ENCODE measurements at places on chromosomes 2 and 18.

- no peak for DNase-seq
Measured at GRCh38 chr2:22934747-22935146, 450.2 kb upstream of the KLHL29 start.

DNA sequence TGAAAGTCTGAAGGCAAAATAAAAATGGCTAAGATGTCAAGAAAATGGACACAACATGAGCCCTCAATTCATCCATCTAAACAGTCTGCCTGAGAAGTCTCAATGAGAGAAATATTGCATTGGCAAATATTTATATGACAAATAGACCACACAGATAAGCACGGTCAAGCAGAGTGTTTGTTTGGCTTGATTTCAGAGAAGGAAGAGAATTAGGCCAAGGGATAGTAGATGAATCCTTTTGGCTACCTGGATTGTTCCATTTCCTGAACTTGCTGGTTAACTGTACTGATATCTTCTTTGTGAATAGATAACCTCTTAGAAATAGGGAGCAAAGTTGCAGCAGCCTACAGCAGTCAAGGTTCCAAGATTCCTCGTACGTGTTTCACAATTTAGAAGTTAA, 129.6 kb downstream of the RBMS1 start:
- DNase-seq = no peak

GRCh38 chr18:77872166-77872565, 622.5 kb downstream of the GALR1 start:
- DNase-seq = no peak

DNA sequence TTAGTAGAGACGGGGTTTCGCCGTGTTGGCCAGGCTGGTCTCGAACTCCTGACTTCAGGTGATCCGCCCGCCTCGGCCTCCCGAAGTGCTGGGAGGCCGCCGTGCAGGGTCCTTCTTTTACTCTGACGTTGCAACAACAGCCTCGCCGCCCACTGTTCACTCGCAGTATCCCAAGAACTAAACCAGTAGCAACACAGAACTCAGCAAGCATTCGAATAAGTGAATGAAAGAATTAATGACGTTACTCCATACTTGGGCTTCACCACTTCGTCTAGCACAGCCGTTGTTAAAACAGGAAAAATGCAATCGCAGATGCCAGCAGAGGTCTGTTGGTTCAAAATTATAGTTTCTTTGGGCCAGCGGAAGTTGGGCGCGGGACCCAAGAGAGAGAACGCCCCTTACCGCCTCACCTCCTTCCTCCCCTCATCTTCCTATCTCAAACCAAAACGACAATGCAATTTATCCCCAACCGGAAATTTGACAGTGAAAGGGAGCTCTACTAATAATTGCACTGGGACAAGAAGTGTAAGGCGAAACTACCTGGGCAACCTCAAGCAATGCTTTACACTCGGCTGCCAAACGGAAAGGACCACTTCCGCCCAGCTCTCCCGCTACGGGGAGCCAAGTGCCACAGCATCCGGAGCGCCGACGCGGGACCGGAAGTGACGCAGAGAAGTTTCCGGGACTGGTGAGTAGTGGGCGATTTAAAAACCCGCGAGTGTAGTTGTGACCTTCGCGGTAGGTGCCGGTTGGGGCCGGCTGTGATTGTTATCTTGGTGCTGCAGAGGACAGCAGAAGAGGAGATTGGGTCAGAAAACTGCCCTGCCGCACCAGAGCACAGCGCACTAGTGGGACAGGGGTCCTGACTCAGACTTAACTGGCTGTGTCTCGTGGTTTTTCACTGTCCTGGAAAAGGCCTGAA, at the start of the genes NIF3L1 and PPIL3:
Gene NIF3L1 (plus strand): TSS at position 668 of the 922 bp plus-strand sequence. CDS start 2,573 bp downstream, outside the sequence.
Gene PPIL3 (minus strand): TSS at position 374 of the 922 bp plus-strand sequence. CDS start 1,462 bp downstream, outside the sequence.
- peak; percentile 95 for DNase-seq

DNA sequence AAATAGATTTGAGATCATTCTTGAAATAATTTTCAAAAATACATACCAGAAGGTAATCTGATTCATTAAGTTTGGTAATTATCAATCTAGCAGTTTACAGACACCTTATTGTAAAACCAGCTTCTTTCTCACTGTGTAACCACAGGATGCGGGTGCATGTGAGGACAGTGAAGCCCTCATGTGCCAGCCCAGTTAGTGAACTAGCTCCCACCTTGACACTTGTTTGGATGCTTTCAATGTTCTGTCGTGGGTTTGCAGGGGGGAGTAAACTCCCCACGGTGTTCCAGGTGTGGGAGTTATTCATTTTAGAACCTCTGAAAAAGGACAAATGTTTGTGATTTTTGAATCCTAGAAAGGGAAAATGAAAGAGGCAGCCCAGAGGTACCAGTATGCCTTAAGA, 59.0 kb downstream of the WDSUB1 start:
- peak; percentile 34 for DNase-seq

DNA sequence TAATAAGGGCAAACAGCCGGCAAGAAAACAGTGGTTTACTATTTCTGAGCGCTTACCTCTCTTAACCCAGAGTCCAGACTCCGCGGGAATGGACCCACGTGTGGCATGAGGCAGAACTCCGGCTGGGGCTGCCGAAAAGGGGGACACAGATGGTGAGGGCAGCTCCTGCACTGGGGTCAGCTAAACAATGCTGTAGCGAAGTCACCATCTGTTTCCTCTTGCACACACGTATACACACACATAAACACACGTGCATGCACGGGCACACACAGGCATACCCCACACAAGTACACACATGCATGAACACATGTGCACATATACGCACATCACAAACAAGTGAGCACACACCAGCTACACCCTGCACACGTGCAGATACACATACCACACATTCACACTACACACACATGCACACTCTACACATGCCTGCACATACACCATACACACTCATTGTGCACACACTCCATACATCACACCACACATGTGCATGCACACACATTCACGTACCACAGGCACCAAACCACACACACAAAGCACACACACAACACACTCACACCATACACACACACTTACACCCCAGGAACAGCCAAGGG, 105.9 kb upstream of the ID2 start:
- no peak for DNase-seq

DNA sequence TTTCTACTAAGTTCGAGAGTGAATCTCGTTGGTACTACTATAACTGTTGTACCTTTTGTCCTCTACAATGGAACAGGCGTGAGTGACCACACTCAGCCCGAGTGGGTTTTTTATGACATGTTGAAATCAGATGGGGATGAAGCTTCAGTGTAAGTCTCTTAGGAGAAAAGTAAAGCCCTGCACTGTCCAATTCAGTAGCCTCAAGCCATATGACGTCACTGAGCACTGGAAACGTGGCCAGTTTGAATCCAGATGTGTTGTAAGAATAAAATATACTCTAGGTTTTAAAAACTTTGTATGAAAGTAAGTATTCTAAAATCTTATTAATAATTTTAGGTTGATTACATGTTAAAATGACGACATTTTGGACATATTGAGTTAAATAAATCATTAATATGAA, 101.7 kb upstream of the SP3 start:
- no peak for DNase-seq

- DNase-seq = no peak
Measured at GRCh38 chr2:83196225-83196624, 1262.9 kb downstream of the SUCLG1 start.

GRCh38 chr18:55110436-55110835, 151.2 kb upstream of the CCDC68 start:
- DNase-seq = no peak

- DNase-seq = peak; percentile 21
Measured at GRCh38 chr2:96546797-96547196, 10.2 kb downstream of the ARID5A start.

DNA sequence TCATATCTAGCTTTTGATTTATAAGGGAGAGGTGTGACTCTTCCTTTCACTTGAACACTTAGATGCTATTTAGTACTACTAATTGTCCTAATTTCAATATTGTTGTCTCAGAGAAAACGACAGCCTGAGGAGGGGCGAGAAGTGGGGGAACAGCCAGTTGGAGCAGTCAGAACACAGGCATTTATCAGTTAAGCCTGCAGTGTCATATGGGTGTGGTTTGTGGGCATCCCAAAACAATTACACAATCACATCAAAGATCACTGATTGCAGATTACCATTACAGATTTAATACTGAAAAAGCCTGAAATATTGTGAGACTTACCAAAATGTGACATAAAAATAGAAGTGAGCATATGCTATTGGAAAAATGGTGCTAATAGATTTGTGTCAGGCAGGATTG, 15.8 kb downstream of the TMEM131 start:
- no peak for DNase-seq

GRCh38 chr2:150028322-150028721, 440.7 kb upstream of the MMADHC start:
- DNase-seq = no peak

GRCh38 chr2:101197215-101197745, 46.1 kb upstream of the TBC1D8 start:
- no peak for DNase-seq

DNA sequence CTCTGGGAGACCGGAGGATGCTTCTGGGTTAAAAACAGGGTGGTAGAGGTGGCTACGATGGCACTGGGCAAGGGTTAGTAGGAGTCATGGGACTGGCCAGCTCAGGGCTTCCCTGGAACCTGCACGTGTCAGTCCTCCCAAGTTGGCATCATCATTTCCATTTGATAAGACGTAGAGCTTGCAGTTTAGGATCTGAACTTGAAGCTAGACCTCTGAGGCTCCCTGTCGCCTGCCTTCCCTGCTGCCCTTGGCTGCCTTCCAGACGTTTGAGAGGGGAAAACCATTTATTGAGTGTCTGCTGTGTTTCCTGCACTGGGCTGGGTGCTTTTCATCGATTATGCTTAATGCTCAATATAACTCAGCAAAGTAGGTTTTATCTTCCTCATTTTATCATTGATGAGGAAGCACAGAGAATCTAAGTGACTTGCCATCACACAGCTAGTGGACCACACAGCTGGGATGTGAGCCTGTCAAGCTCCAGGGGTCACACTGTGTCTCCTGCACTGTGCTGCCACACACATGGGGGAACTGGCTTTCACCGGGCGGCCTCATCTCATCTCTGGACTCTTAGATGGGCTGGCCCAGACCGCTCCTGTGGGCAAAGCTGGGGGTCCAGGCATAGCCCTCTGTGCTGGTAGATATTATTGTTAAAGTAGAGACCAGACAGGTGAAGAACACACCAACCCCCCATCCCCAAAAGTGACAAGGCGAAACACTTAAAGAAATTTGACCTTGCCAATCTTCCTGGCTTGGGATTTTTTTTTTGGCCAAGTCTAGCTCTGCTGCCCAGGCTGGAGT, 7.8 kb downstream of the NT5DC4 start:
- no peak for DNase-seq

GRCh38 chr2:191322828-191323506, 77.8 kb downstream of the MYO1B start:
- DNase-seq = no peak

DNA sequence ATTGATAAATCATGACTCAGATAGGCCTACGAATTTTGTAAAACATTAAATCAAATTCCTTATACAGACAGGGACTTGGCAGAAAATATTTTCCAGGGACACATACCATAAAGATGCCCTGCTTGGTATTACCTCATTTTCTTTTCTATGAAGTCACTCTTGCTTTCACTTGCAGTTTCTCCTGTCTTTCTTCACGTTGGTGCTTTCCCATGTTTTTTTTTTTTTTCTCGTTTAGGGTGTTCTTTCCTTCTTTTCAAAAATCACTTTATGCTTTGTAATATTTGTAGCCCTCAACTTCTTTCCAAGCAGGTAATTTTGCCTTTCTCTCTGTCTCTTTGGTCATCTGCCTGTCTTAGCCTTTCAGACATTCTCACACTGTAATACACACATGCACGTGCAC, 40.7 kb downstream of the CDC42EP3 start:
- DNase-seq = no peak

GRCh38 chr2:62824388-62824787, 118.9 kb downstream of the EHBP1 start:
- DNase-seq = no peak

DNA sequence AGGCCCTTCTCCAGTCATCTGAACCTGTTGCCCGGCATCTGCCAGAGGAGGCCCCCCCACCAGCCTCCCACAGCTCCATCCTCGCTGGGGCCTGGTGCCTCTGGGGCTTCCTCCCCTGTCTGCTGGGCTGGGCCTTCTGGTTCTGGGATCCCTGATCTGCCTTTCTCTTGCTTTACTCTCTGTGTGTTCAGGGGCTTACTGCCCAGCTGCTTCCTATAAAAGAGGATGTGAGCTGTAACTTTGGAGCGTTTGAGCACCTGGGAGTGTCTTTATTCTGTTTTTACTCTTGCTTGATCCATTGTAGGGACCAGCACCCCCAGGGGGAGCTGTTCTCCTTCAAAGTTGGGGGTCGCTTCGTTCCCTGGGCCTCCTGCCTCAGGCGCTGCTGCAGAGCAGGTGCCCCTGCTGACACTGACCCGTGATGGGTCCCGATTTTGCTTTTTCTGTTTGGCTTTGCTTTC, 23.1 kb upstream of the FAHD2A start:
- no peak for DNase-seq

GRCh38 chr18:50401888-50402287, 27.0 kb downstream of the SKA1 start:
- DNase-seq = no peak

- DNase-seq = no peak
Measured at GRCh38 chr2:75596784-75597183, 36.0 kb upstream of the EVA1A start.

- no peak for DNase-seq
Measured at GRCh38 chr18:48100165-48100575, 169.7 kb upstream of the SMAD2 start.

DNA sequence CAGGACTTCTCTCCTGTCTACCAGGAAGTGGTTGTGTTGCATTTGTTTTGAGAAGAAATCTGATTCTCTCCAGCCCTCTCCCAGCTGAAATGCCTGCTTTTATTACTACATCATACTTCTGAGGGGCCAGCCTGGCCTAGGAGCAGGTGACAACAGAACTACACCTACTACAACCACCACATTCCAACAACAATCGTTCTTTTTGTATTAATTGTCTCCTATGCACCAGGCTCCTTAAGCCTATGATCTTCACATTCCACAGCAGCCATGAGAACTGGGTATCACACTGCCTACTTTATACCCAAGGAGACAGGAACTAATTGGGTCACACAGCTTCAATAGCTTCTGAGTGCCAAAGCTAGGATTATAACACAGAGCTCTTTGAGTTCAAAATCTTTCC, 167.7 kb downstream of the TDRD15 start:
- no peak for DNase-seq

DNA sequence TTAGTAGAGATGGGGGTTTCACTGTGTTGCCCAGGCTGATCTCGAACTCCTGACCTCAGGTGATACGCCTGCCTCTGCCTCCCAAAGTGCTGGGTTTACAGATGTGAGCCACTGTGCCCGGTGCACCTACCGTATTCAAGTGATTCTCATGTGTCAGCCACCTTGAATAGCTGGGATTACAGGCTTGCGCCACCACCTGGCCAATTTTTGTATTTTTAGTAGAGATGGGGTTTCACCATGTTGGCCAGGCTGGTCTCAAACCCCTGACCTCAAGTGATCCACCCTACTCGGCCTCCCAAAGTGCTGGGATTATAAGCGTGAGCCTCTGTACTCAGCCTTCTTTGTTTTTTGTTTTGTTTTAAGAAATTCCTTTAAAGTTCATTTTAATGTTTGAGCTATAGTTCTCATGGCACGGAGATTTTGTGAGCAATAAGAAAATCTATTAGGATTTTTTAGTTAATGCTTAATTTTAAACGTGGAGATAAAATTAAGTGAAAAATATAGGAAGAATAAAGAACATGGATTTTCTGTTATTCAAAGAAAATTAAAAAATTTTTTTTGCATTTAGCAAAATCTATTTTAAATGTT, 242.6 kb downstream of the PHLPP1 start:
- peak; percentile 46 for DNase-seq

- no peak for DNase-seq
Measured at GRCh38 chr2:10166676-10167292, 44.2 kb downstream of the RRM2 start.
